ENCODE measurements at places on chromosomes 1 and 21. TPM values are rescaled to one million over a fixed set of nuclear protein-coding genes. Genes with fewer than 3 reads are reported as not detected.

RAB25 gene
- 62.9 TPM for polyA plus RNA-seq

DNA sequence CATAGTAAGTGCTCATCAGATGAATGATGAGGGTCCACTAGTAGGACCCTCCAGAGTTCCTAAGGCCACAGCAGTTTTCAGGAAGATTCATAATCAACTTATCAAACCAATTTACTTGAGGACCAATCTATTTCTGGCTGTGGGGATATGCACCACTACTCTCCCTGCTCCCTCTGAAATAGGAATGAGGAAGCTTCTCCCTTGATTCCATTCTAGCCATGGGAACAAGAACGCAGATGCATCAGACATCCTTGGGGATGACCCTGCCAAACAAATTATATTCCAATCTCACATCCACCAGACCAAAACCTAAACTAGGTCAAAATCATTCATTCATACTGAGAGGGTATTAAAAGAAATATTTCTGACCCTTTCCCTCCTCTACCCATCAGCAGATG lies 31.5 kb downstream of the JAK1 start:
- DNase-seq = no peak

- DNase-seq = no peak
Measured at GRCh38 chr1:82503822-82504221, 703.1 kb downstream of the ADGRL2 start.

DNA sequence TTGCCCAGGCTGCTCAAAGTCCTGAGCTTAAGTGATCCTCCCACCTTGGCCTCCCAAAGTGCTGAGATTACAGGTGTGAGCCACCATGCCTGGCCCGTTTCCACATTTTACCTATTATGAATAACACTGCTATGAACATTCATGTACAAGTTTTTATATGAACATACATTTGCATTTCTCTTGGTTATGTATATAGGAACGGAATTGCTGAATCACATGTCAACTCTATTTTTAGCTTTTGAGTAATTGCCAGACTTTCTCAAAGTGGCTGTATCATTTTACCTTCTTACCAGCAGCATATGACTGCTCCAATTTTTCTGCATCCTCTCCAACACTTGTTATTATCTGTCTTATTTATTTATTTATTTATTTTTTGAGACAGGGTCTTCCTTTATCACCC lies 2.7 kb downstream of the SPATA21 start:
- no peak for DNase-seq

All from right renal pelvis (tissue), 4 donors.